Stimulated activated CD4-positive, alpha-beta T cell treated with anti-CD3 and anti-CD28 coated beads, Interleukin-4, amount 100 ng/mL, for 48 hours (primary cell): ENCODE measurements at places on chromosomes 1 and 21.

- no peak for DNase-seq
Observed at GRCh38 chr1:62687421-62687902, 724 bp downstream of the DOCK7 start.

- DNase-seq = no peak
Observed at GRCh38 chr1:30988045-30988444, 77.5 kb downstream of the PUM1 start.

DNA sequence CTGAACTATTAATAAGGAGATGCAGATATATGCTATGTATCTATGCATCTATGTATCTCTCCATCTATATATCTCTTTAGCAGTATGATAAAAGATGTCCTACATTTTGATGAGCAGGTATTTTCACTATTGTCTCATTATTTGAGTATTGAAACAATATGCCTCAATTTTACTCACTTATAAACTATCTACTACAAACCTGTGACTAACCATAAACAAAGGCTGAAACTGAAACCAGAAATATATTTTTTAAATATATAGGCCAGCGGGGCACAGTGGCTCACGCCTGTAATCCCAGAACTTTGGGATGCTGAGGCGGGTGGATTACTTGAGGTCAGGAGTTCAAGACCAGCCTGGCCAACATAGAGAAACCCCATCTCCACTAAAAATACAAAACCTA, 22.0 kb downstream of the EIF4G3 start:
- no peak for DNase-seq

GRCh38 chr1:222784371-222784770, 30.5 kb upstream of the DISP1 start:
- no peak for DNase-seq

GRCh38 chr1:113857776-113858175, 13.7 kb downstream of the PTPN22 start:
- no peak for DNase-seq

DNA sequence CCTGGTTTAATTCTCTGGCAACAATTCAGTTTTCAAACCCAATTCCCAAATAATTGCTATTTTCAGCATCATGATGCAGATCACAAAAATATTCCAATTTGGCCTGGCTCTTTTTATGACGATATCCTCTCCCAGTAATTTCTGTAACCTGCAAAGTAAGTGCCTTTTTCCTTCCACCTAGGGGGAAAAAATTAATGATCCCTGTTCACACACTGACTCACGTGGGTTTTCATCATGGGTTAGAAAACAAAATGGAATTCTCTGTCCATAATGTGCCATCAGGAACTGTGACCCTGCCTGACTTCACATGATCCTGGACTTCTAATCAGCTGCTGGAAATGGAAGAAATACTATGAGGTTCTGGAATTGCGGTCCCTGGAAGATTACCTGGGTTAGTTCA, 24.5 kb downstream of the AK2 start:
- DNase-seq = no peak

- DNase-seq = no peak
Observed at GRCh38 chr1:145908653-145909052, 1.2 kb downstream of the ITGA10 start.

- DNase-seq = no peak
Observed at GRCh38 chr1:44723064-44723463, 7.9 kb downstream of the RNU5D-1 start.

DNA sequence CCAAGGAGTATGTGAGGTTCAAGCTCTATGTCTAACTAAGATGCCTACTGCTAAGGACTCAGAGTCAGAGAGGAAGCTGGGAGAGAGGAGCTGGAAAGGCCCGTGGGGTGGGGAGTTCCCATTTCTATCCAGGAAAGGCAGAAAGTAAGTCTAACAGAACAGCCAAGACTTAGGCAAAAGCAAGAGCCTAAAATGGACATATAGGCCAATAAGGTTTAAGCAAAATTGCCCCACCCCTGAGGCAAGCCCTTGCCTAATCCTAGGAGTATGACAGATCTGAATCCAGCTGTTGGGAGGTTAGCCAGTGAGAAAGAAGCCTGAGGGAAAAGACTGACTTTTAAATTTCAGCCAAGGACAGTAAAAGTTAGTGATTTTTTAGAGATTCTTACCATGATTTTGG, 1.6 kb upstream of the KLHDC9 start:
- no peak for DNase-seq

DNA sequence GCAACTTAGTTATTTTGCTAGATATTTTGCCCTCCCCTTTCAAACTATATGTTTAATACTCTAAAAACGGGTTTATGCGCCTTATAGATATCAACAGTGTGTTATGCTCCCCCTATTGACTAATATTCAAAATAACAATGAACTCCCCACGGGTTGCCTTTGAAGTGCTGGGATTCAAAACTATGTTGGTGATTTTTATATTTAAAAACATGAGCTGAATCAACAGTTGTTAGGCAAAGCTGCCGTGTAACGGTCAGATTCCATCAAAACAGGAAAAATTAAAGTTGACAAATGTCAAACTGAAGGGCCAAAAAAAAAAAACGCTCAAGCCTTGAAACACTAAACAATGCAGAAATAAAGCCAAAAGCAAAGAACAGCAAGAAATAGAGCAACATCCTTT, 2.5 kb downstream of the TGFBR3 start:
- DNase-seq = no peak

- no peak for DNase-seq
Observed at GRCh38 chr1:88701275-88701674, 17.2 kb downstream of the PKN2 start.

- DNase-seq = no peak
Observed at GRCh38 chr1:65469126-65469888, 48.8 kb downstream of the LEPR start.
